Left colon (tissue), 2 donors: ENCODE measurements at places on chromosomes 2 and 18.

DNA sequence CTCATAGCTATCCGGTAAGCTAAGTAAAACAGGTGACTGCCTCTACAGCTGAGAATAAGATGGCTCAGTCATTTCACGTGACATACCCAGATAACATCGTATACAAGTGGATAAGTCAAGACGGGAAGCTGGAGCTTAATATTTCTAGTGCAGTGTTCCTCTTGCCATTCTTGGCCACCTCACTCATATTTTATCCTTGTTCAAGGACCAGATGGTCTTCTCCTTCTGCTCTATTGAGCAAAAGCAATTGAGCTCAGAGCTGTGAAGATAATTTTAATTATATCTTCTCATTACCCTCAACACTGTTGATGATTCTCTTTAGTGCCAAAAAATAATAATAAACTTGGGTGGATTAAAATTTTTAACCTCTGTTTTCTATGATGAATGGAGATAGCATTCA is 201.1 kb downstream of the DCC start:
- DNase-seq: no peak

DNA sequence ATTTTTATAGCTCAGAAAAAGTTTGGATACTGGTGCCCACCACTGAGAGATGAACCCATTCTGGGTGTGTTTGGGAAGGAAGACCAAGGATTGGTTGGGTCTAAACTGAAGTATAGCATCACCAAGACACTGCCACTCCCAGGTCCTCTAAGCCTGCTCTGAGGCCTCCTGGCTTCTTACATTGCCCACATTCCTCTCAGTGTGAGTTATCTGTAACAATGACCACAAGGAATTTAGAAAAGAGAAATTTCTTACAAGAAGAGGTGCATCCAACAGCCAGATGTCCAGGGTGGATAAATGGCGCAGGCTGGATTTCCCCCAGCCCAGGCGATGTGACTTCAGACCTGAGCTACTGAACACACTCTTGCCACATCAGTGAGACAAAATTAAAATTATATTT is 1.6 kb upstream of the GPR45 start:
- no peak for DNase-seq

DNA sequence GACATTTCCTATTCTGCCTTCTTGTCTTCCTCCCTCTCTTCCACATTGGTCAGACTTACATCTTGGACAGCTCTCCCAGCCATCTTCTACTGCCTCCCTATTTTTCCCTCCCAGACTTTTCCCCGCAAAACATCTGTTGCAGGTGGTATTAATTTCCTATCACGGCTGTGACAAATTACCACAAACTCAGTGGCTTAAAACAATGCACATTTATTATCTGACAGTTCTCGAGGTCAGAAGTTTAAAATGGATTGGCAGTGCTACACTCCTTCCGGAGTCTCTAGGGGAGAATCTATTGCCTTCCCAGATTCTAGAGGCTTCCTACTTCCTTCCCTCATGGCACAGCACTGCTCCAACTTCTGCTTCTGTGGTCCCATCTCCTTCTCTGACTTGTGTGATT is 33.3 kb downstream of the STRADB start:
- DNase-seq: no peak

DNA sequence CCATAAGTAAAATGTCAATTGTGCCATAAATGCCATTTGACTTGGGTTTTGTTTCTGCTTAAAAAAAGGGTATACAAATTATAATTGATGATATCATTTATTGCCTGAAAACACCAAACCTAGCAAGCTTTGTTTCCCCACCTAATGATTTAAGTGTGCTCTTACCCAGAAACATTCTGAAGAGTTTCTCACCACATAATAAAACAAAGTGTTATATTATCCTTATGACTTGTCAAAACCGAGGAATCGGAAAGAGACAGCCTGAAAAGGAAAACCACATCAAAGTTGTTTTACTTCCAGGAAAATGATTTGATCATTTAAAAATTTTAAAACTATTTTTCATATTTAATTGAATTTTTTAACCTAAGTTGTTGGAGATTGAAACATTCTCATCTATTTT is 170.5 kb upstream of the SLC39A10 start:
- DNase-seq: no peak

DNA sequence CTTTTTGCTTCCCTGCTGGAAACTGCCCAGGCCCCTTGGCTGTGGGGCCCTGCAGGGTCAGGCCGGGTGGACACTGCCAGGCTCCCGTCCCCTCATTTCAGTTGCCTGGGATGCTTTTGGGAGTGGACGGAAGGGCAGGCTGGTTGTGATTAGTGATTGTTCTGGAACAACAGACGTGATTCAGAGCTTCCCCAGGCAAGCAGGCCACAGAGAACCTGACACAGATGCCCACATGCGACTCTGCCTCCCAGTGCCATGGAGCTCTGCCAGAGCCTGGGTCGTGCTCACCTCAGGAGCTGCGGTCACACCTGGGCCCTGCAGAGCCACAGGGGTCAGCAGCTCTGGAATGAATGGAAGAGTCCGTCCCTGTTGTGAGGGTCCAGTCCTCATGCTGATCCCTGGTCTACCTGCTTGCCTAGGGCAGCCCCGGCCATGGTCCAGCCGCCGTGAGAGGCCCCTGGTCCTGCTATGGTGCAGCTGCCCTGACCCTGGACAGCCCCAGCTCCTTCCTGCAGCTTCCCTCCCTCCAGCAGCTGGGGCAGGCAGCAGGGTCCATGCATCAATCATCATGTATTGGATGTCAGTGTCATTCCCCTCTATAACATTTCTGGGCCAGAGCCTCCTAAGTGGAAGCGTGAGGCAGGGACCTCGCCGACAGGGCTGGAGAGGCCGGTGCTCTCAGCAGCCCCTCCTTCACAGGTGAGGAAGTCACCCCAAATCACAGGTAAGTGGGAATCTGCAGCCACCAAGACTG is 518.6 kb upstream of the MYT1L start:
- DNase-seq: no peak

GRCh38 chr18:47926101-47926850 is 4.2 kb downstream of the SMAD2 start:
- no peak for DNase-seq

DNA sequence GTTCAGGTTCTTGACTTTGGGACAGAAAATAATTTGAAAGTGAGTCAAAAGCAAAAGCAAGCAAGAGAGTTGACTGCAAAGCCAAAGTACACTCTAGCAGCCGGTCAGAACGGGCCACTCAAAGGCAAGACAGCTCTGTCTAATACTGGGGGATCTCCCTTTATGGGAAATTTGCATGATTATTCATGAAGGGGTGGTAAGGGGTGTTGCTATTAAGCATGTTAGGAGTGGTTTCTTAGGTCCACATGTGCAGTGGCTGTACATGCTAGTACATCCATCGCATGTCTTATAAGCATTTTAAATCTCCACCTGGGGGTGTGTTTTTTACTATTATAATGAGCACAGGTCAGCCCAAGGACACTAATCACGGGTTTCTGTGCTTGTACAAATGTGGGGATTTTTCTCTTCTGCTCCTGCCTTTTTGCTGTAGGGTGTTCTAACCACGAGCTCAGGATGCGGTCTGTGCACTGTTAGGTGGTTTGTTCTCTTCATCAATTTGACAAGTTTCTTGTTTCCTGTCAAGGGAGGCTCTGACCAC is 60.2 kb upstream of the SPP2 start:
- DNase-seq: no peak

DNA sequence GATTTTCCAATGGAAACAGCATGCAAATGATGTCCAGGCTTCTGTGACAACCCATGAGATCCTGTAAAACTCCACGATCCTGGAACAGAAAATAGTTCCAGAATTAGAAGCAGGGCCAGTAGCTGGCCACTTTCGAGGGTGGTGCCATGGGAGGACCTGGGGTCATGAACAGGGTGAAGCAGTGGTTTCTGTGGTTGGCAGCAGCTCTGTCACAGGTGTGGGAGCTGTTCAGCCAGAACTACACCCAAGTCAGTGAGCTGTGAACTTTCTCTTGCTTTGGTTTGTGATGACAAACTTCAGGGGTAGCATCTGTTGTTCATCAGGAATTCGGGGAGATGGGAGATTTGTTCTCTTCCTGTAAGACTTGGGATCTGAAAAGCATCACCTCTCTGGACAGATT is 314.4 kb upstream of the NT5C1B start:
- no peak for DNase-seq

DNA sequence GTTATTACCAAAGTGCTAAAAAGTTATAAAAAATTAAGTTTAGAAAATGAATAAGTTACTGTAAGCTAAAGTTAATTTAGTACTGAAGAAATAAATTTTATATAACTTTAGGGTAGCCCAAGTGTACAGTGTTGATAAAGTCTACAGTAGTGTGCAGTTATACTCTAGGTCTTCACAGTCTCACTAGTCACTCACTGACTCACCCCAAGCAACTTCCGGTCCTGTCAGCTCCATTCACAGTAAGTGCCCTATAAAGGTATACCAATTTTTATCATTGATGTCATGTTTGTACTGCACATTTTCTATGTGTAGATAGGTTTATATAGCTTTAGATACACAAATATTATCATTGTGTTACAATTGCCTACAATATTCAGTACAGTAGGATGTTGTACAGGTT is 518.3 kb upstream of the PIK3C3 start:
- no peak for DNase-seq

DNA sequence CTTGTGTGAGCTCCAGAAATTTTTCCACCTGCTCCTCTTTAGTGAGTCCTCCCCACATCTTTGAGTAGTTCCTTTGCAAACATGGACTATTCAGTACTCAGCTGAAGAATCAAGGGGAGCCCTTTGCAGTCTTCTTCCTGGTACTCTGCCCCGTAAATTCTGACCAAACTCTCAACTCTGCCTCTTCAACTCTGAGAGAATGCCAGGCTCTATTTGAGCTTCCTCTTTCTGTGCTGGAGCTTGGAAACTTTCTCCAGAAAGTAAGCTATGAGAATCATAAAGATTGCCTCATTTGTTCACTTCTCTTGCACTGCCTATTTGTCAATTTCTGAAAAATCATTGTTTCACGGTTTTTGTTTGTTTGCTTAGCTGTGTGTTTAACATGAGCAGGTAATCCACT is 7.4 kb upstream of the STAT4 start:
- DNase-seq: no peak

GRCh38 chr2:172336681-172337080 is 90.7 kb upstream of the ITGA6 start:
- no peak for DNase-seq

- DNase-seq: no peak
Observed at GRCh38 chr2:133439565-133439920, 128.7 kb downstream of the NCKAP5 start.

GRCh38 chr2:13681936-13682335 is 950.6 kb upstream of the LRATD1 start:
- DNase-seq: no peak

DNA sequence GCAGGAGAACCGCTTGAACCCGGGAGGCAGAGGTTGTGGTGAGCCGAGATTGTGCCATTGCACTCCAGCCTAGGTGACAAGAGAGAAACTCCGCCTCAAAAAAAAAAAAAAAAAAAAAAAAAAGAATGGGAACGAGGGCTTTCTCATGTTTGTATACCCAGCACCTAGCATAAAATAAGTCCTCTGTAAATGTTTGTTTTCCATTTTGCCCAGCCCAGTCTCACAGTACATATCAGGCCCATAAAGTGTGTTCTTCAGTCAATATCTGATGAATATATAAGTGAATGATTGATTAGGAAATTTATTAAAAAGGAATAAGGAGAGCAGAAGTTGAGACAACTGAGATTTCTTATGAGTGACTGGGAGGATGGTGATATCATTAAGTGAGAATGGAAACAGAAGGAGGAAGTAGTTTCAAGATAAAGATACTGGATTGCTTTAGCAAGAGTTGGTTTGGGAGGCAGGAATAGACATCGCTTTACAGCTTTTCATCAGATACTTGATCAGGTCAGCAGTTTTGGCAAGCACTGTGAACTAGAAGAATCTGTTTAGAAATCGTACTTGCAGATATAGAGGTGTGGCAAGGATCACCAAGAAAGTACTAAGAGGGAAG is 327.5 kb downstream of the KIAA1328 start:
- no peak for DNase-seq

- no peak for DNase-seq
Observed at GRCh38 chr18:59459369-59460071, 100.5 kb upstream of the LMAN1 start.

DNA sequence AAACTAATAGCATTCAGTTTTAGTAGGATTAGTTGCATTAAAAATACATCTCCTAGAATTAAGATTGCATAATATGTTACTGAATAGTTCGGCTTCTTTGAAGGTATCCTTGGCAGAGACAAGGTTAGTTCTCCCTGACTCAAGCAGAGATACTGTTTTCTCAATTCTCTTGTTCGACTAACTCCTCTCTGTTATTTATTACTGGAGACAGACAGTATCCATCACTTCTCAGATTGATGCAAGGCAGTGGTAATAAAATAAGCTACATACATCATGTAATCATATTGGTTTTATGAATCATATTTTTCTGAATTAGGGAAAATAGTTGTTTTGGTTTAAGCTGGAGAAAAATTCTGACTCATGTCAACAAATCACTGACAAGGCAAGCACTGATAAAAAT is 134.8 kb downstream of the SLC8A1 start:
- no peak for DNase-seq

DNA sequence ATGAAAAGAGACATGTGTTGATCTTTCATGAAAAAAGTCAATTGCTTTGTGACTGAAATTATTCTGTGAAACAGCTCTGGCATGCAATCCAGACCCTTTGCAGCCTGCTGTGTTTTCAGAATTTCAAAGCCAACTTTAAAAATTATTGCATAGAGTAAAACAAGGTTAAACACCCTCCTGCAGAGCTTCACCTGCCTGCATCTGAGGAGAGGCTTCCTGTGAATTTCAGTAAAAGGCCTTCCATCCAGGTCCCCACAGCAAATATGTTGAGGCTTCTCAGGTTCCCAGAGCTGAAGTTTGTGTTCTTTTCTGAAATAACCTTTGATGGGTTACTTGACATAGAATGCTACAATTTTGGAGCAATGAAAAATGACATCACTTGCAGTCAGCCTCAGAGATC is 4.1 kb downstream of the XIRP2 start:
- DNase-seq: no peak

GRCh38 chr2:1769703-1770422 is 25.5 kb upstream of the PXDN start:
- DNase-seq: peak; percentile 88

DNA sequence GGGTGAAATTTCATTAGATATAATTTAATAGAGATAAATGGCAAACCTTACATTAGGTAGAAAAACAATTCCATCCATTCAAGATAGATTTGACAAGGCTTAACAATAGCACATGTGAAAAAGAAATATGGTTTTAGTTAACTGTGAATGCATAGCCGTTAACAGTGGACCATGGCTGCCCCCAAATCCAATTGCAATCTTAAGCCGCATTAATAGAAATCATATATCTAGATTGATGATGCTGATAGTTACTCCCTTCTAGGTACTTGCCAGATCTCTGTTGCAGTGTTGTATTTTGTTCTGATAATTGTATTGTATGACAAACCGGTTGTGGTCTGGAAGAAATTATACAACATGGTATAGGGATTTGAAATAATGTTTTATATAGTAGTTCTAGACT is 139.8 kb downstream of the GPD2 start:
- DNase-seq: no peak

GRCh38 chr2:138147796-138148195 is 183.5 kb downstream of the HNMT start:
- no peak for DNase-seq

- DNase-seq: no peak
Observed at GRCh38 chr2:233833345-233833744, 21.0 kb downstream of the HJURP start.

- no peak for DNase-seq
Observed at GRCh38 chr2:230472621-230473018, 56.6 kb downstream of the SP100 start.

- DNase-seq: no peak
Observed at GRCh38 chr18:74513883-74514205, 17.7 kb downstream of the CNDP2 start.
